ENCODE measurements at places on chromosomes 11 and 22.

DNA sequence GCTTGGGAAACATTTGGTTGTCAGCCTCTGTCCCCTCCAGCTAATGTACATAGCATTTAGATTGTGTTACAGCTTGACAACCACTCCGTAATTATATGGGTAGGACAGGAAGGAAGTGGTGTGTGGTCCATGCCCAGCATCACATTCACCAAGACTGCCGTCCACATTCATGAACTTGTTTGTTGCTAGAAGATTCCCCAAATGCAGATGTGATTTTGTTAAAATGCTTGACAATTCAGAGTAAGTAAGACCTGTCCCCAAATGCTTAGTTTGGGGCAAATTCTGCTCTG is 1482.7 kb downstream of the TBC1D22A start:
- no peak for DNase-seq

- DNase-seq = no peak
Observed at GRCh38 chr11:87198266-87198881, 160.6 kb downstream of the TMEM135 start.

DNA sequence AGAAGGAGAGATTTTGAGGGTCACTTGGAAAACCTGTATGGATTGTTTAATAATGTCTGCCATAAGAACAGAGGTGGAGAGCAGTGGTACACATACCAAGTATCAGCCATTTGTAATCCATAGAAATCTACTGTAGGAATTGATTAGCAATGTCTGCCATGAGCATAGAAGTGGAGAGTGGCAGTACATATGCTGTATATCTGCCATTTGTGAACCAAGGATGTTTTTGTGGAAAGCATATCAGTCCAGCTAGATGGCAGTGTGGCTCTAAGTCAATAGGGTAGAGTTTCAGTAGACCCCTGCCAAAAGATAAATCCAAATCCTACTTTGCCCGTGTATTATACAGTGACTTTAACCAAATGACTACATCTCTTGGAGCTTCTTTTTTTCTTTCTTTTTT is 82.9 kb upstream of the SEZ6L start:
- no peak for DNase-seq

- no peak for DNase-seq
Observed at GRCh38 chr22:46661221-46661851, 41.1 kb downstream of the GRAMD4 start.

Measured in C1 segment of cervical spinal cord (tissue), 14 donors.